ENCODE measurements at places on chromosomes 1 and 21.
A peak's percentile ranks its signal among the peaks of the same experiment; 100 is the strongest.

- no peak for DNase-seq
- peaks cover 9% of the 10 kb centered on the region for H3K4me1 ChIP-seq
Measured at GRCh38 chr1:206725109-206725963, 40.6 kb downstream of the MAPKAPK2 start.

GRCh38 chr1:201731592-201731991, 97.4 kb upstream of the IPO9 start:
- no peak for DNase-seq
- H3K27ac ChIP-seq: no peak overlapping the region
- peaks cover 11% of the 10 kb centered on the region for H3K36me3 ChIP-seq
- no peak overlapping the region for H3K4me3 ChIP-seq

DNA sequence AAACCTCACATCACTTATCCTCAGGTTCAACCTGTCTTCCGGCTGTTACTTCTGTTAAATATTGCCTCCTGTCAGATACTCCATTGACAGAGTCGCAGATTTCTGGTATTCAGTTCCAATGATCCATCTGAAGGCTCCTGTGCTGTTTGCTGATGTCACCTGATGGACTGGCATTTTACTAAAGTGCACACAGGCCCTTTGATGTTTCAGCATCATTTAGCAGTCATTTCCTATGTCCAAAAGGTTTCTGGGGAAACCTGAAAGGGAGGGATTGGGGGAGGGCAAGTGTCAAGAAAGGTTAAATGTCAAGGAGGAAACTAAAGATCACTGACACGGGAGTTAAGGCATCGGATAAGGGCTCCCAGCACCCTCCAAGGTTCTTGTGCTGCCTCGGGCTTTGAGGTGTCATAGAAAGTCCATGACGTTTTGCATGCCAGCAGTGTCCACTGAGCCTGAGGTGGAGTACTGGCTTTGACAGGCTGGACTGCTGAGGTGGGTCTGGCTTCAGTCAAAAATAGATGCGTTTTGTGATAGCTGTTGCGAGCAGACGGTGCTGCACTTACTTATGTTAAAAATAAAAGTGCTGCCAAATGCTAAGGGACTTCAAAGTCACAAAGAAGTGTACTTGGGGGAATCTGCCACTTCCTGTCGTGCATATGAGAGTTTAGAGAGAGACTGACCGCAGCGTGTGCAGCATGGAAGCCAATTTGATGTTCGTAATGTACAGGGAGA, 30.8 kb downstream of the XCL2 start:
- no peak overlapping the region for H3K27ac ChIP-seq
- no peak overlapping the region for H3K4me3 ChIP-seq
- no peaks in the 10 kb centered on the region for H3K4me1 ChIP-seq

GRCh38 chr1:27057389-27057788, 44.7 kb upstream of the TENT5B start:
- H3K36me3 ChIP-seq: no peaks in the 10 kb centered on the region
- H3K27ac ChIP-seq: peak overlapping the region; percentile 82
- peaks cover 35% of the 10 kb centered on the region for H3K4me1 ChIP-seq
- no peaks in the 10 kb centered on the region for H3K27me3 ChIP-seq
- H3K4me3 ChIP-seq: no peak overlapping the region

DNA sequence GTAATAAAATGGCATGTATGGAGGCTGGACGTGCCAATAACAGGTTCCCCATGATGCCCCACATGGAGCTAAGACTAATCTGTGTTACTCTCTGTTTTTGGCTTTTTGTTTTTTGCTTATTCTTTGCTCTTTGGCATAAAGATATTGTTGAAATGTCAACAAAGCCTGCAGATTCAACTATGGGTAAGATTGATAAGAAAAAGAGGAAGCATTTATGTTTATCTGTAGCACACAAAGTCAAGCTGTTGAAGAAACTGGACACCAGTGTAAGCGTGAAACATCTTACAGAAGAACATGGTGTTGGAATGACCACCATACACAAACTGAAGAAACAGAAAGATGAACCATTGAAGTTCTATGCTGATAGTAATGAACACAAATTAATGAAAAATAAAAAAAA, 402.7 kb downstream of the LTN1 start:
- no peak overlapping the region for H3K27ac ChIP-seq
- no peak overlapping the region for H3K4me3 ChIP-seq
- no peak for DNase-seq
- no peaks in the 10 kb centered on the region for H3K27me3 ChIP-seq
- H3K4me1 ChIP-seq: no peaks in the 10 kb centered on the region
- no peaks in the 10 kb centered on the region for H3K36me3 ChIP-seq

GRCh38 chr21:38621132-38621531, 122.9 kb upstream of the ERG start:
- no peak for DNase-seq
- H3K4me3 ChIP-seq: no peak overlapping the region
- no peaks in the 10 kb centered on the region for H3K4me1 ChIP-seq
- H3K36me3 ChIP-seq: no peaks in the 10 kb centered on the region
- H3K27ac ChIP-seq: no peak overlapping the region
- no peaks in the 10 kb centered on the region for H3K27me3 ChIP-seq

DNA sequence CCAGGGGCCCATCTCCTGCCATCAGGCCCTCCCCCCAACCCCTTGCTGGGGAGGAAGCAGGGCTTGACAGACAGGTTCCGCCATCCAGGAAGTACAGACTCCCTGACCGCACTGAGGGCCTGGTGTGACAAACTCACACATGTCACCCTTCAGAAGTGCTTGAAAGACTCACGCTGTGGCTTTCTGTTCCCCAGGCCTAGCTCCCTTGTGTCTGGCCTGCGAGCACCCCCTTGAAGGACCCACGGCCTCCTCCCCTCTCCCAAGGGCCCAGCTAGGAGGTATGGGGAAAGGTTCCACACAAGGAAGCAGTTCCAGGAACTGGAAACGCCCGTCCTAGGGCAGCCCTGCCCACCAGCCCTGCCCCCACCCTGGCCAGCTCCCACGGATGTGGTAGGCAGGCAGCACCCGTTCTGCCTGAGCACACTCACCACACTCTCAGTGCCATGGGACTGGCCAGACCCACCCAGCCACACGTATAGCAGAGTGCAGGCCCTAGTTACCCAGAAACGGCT, 26.7 kb downstream of the SLC2A1 start:
- H3K4me3 ChIP-seq: no peak overlapping the region
- H3K4me1 ChIP-seq: peaks cover 21% of the 10 kb centered on the region
- no peak for DNase-seq
- H3K27me3 ChIP-seq: no peaks in the 10 kb centered on the region

GRCh38 chr1:9351654-9352271, 59.1 kb downstream of the SPSB1 start:
- H3K27ac ChIP-seq: no peak overlapping the region
- peaks cover 29% of the 10 kb centered on the region for H3K36me3 ChIP-seq
- no peaks in the 10 kb centered on the region for H3K27me3 ChIP-seq
- H3K4me3 ChIP-seq: no peak overlapping the region

GRCh38 chr1:240691909-240692705, 80.2 kb upstream of the GREM2 start:
- no peak overlapping the region for H3K27ac ChIP-seq
- no peaks in the 10 kb centered on the region for H3K27me3 ChIP-seq
- DNase-seq: peak; percentile 57

DNA sequence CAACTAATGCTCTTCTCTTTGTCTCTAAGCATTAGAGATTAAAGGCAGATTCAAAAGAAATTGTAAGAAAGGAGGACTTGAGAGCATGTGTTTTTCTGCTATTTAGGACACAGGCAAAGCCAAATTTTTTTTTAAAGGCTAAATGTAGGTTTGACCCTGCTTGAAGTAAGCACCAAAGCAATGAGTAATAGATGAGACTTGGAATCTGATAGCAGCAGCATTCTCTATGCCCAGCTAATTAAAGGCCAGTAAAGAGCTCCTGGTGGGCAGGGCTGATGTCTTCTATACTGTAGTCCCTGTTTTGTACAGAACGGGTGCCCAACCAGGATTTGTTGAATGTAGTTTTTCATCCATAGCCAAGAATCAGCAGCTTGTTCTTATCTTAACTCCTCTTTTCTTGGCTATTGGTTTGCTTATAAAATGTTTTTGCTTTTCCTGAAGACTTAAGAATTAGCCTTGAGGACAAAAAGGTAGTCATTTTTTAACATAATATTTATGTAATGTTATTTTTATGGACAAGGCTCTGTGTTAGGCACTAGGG, 179.6 kb downstream of the LMO4 start:
- DNase-seq: no peak
- no peak overlapping the region for H3K27ac ChIP-seq
- no peaks in the 10 kb centered on the region for H3K36me3 ChIP-seq

DNA sequence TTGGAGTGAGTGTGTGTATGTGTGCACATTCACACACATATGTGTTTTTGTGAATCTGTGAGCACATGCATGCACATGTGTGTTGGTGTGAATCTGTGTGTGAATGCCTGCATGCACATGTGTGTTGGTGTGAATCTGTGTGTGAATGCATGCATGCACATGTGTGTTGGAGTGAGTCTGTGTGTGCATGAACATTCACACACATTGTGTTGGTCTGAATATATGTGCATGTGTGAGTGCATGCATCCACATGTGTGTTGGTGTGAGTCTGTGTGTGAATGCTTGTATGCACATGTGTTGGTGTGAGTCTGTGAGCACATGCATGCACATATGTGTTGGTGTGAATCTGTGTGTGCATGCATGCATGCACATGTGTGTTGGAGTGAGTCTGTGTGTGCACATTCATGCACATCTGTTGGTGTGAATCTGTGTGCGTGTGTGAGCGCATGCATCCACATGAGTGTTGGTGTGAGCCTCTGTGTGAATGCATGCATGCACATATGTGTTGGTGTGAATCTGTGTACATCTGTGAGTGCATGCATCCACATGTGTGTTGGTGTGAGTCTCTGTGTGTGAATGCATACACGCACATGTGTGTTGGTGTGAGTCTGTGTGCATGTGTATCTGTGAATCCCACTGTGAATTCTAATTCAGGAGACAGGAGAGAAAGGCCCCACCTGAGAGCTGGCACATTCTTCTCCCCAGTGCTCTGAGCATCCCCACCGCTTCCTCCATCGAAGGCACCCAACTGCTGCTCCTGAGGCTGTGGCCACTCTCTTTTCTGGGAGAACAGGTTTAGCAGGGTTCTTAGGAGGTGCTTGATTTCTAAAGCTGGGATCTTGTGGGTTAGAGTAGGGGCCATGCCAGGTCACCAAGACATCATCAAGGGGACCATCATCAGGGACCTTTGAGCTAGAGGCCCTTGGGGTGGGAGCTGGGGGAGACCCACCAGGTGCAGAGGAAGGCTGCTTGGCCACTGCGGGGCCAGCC, 117.5 kb upstream of the ARHGEF16 start:
- H3K27me3 ChIP-seq: no peaks in the 10 kb centered on the region
- H3K36me3 ChIP-seq: peaks cover under 1% of the 10 kb centered on the region
- H3K4me3 ChIP-seq: no peak overlapping the region
- no peak for DNase-seq

- DNase-seq: no peak
- H3K27me3 ChIP-seq: no peaks in the 10 kb centered on the region
- H3K36me3 ChIP-seq: no peaks in the 10 kb centered on the region
- H3K27ac ChIP-seq: no peak overlapping the region
- H3K4me1 ChIP-seq: no peaks in the 10 kb centered on the region
Measured at GRCh38 chr21:18917622-18918021, 514.0 kb upstream of the TMPRSS15 start.

DNA sequence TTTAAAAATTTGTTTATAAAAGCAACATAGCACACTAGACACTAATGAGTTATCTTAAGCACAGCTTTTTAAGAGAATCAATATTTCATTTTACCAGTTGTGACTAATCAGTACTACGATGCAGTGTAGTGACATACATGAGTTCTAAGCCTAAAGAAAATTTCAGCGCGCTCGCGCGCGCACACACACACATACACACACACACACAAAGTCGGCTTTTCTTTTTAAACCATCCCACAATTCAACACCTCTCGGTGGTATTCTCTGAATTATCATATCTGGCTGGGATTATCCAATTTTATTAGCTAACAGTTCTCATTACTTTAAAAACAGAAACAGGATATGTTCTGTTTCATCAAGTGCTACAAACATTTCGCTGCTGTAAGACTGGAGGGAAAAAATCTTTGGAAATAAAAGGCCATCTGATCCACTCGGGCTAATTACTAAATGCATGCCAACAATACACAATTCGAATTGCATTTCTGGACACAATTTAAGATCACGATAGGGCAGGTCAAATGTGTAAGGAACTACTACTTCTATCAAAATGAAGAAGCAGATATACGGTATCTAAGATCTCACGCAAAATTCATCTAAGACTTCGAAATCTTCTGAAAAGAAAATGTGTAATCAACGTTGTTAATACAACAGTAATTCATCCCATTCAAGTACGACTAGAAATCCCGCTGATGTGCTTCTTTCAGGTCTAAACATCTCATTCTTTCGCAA, 1.2 kb downstream of the TUT4 start:
- DNase-seq: no peak
- H3K4me3 ChIP-seq: peak overlapping the region; percentile 87
- no peaks in the 10 kb centered on the region for H3K27me3 ChIP-seq
- H3K36me3 ChIP-seq: no peaks in the 10 kb centered on the region

GRCh38 chr1:39076127-39076798, 50.1 kb downstream of the NDUFS5 start:
- H3K4me3 ChIP-seq: no peak overlapping the region
- DNase-seq: no peak
- H3K27me3 ChIP-seq: no peaks in the 10 kb centered on the region
- H3K27ac ChIP-seq: peak overlapping the region; percentile 16

GRCh38 chr1:204357551-204358490, 1.9 kb downstream of the PLEKHA6 start:
- no peaks in the 10 kb centered on the region for H3K27me3 ChIP-seq
- H3K4me3 ChIP-seq: peak overlapping the region; percentile 43
- peaks cover 3% of the 10 kb centered on the region for H3K36me3 ChIP-seq
- no peak for DNase-seq

GRCh38 chr21:31335957-31336738, 7.9 kb downstream of the TIAM1 start:
- peaks cover 4% of the 10 kb centered on the region for H3K4me1 ChIP-seq
- H3K36me3 ChIP-seq: no peaks in the 10 kb centered on the region
- H3K27me3 ChIP-seq: no peaks in the 10 kb centered on the region
- H3K27ac ChIP-seq: no peak overlapping the region

DNA sequence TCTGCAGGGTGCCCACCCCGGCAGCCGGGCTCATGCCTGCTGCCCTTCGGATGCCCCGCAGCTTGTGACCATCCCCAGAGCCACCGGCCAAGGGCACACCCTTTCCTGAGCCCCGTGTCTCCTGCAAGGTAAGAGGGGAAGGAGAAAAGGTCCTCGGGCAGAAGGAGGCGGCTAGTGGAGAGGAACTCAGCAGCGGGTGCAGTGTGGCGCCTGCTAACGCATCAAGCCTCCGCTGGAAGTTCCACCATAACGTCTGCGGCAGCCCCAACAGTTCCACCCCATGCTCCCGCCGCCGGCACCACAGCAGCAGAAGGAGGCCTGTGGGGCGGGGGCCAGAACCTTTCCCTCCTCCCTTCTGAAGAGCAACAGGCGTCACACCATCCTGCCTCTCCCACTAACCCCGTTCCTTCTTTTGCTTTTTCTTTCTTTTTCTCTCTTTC, 990 bp downstream of the VWA5B1 start:
- peak; percentile 24 for DNase-seq
- H3K4me3 ChIP-seq: peak overlapping the region; percentile 11
- H3K27ac ChIP-seq: no peak overlapping the region
- peaks cover 7% of the 10 kb centered on the region for H3K27me3 ChIP-seq

- peaks cover 9% of the 10 kb centered on the region for H3K36me3 ChIP-seq
- no peak overlapping the region for H3K27ac ChIP-seq
- H3K4me1 ChIP-seq: peaks cover 21% of the 10 kb centered on the region
Measured at GRCh38 chr1:112461200-112461871, 47.4 kb upstream of the WNT2B start.

- DNase-seq: no peak
- H3K4me3 ChIP-seq: no peak overlapping the region
- H3K36me3 ChIP-seq: no peaks in the 10 kb centered on the region
- peaks cover 14% of the 10 kb centered on the region for H3K4me1 ChIP-seq
Measured at GRCh38 chr1:227547310-227548118, 15.8 kb upstream of the ZNF678 start.

- peaks cover 27% of the 10 kb centered on the region for H3K36me3 ChIP-seq
- DNase-seq: peak; percentile 95
- peaks cover 41% of the 10 kb centered on the region for H3K4me1 ChIP-seq
- peak within 1 kb of the TSS; percentile 80 for H3K4me3 ChIP-seq
- H3K27me3 ChIP-seq: no peaks in the 10 kb centered on the region
Measured at GRCh38 chr1:247331525-247332214, at the start of gene ZNF496. Gene ZNF496, minus strand, starts transcription at chr1:247331867. Its CDS starts 2,289 bp downstream, at chr1:247329578.

Data from spinal cord (tissue), 10 donors.